ENCODE measurements at places on chromosomes 12 and 14. TPM values are rescaled to one million over a fixed set of nuclear protein-coding genes. Genes with fewer than 3 reads are reported as not detected.

The AKAP6 gene
- 3.9 TPM for total RNA-seq

The CLEC4C gene
- total RNA-seq = not detected

GRCh38 chr14:104603711-104604401 lies 716 bp downstream of the TMEM179 start:
- no peak for DNase-seq

The BDKRB2 gene
- total RNA-seq = 105 TPM

DNA sequence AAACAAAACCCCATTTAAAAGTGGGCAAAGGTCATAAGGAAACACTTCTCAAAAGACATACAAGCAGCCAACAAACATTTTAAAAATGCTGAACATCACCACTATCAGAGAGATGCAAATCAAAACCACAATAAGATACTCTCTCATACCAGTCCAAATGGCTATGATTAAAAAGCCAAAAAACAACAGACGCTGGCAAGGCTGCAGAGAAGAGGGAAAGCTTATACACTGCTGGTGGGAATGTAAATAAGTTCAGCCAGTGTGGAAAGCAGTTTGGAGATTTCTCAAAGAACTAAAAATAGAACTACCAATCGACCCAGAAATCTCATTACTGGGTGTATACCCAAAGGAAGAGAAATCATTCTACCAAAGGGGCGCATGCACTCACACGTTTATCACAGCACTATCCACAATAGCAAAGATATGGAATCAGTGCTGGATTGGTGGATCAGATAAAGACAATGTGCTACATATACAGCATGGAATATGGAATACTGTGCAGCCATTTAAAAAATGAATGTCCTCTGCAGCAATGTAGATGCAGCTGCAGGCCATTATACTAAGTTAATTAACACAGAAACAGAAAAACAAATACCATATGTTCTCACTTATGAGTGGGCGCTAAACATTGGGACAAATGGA lies 102.1 kb upstream of the DAAM1 start:
- DNase-seq = peak; percentile 48

DNA sequence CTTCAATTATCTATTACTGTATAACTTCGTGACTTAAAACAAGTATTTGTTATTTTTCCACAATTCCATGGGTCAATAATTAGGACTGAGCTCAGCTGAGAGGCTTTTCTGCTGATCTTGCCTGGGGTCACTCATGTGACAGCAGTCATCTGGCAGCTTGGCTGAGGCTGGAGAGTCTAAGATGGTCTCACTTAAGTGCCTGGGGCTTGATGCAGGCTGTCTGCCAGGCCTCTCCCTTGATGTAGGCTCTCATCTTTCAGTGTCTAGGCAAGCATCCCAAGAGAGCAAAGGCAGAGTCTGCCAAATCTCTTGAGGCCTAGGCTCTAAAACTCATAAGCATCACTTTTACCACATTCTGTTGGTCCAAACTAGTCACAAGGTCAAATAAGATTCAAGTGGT lies 93.2 kb downstream of the NKX2-1 start:
- DNase-seq = no peak

The GPR135 gene
- 6.5 TPM for total RNA-seq

The SLC10A1 gene
- not detected for total RNA-seq

DNA sequence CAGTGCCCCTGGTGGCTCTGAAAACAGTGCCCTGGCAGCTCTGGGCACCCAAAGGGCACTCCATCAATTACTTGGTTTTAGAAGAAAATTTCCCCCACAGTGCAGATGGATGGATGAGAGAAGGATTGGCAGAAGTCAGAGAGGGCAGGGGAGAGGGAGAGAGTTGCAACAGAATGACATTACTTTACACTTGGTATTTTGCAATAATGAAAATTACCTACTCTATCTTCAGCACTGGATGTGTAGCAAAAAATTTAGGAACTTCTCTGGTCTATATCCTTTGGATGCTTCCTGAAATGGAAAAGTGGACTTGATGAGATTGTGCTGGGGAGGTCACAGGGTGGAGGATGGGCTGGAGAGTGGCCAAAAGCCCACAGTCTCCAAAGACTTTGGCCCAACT lies 193.2 kb downstream of the CHST11 start:
- no peak for DNase-seq

DNA sequence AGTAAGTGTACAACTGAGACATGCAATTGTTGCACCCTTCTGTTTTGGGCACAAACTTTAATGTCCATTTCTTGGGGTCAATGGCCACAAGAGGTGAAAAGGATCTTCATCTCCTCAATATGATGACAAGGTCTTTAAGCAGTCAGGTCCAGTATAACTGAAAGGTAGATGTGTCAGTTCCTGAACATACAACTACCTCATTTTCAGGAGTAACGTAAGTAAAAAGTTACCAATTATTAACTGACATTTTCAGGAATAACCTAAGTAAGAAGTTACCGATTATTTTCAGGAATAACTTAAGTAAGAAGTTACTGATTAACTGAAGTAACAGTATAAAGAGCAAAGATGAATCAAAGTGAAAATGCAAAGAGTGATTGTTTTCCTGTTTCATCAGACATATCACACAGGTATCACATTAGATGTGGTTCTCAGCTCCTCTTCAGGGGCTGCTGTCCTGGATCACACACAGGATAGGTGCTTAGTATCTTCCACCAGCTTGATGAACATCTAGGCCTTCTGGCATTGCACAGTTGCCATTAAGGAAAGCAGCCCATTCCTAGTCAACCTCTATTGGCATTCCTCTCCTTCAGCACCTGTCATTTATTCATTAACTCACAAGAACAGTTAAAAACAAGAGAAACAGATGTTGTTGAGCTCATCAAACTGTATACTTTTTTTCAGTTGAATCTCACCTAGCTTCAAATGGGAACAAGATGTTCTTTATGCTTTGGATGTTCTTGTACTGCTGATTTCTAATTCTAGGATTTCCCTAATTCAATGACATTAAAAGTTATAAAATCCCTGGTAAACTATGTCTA lies 200.0 kb downstream of the FOXG1 start:
- DNase-seq = no peak

The DPF3 gene
- total RNA-seq = 10.4 TPM

GRCh38 chr12:110766311-110767154 lies 23.8 kb upstream of the PPP1CC start:
- DNase-seq = no peak

GRCh38 chr14:106831322-106831720 lies 1304.9 kb downstream of the TMEM121 start:
- DNase-seq = no peak

- no peak for DNase-seq
Observed at GRCh38 chr12:58139894-58140293, 198.5 kb downstream of the ATP23 start.

DNA sequence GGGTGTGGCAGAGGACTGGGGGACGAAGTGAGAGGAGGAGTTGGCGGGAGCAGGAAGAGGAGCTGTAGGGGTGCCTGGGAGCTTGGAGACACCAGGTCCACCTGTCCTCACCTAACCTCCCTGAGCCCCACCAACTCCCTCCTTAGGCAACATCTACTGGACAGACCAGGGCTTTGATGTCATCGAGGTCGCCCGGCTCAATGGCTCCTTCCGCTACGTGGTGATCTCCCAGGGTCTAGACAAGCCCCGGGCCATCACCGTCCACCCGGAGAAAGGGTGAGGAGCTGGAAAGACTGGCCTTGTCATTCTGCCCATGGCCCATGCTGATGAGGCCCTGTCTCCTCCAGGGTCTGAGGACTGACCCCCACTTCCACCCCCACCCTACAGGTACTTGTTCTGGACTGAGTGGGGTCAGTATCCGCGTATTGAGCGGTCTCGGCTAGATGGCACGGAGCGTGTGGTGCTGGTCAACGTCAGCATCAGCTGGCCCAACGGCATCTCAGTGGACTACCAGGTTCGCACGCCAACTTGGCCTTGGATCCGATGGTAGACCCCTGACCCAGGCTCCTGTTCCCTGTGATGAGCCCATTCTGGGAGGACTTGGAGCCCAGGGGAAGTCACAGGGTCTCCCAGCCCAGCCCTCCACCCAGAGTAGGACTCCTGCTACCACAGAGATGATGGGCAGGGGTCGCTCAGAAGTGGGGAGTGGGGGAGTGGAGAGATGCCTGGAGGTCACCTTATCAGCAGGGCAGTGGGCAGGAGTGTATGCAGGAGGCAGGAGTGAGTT lies 32.5 kb upstream of the NXPH4 start:
- DNase-seq = no peak

The PTHLH gene
- 1.3 TPM for total RNA-seq

The MYRFL gene
- total RNA-seq = not detected

- DNase-seq = no peak
Observed at GRCh38 chr12:129676411-129676810, 227.4 kb downstream of the TMEM132D start.

GRCh38 chr14:46691819-46692218 lies 40.2 kb upstream of the RPL10L start:
- DNase-seq = no peak

GRCh38 chr12:131675126-131676080 lies 35.5 kb upstream of the SFSWAP start:
- no peak for DNase-seq

GRCh38 chr12:123671876-123672275 lies 963 bp downstream of the TCTN2 start:
- DNase-seq = peak; percentile 7

DNA sequence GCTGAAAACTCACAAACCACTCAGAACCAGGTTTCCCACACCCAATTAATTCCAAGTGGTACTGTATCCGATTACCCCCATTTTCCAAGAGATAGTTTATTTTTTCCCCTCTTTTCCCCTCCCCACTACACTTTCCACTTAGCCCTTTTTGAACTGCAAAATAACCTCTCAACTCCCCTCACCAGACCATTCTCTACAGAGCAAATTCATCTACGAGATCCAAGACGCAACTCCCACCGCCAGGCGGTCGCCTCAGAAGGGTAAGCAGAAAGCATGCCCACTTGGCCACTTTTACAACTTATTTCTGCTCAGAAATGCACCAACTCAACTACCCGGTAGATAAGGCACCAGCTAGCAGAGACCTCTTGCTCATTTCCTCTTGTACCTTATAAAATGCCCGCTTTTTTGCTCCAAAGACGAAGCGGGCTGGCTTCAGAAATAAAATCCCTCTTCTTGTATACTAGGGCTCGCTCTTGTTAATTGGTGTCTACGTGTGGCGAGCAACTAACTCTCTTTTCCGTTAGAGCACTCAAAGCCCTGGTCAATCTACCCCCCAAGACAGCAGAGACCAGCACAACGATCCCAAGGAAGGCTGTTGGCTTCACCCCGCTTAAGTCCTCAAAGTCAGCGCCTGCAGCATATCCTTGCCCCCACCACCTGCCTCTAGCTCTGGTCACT lies 910 bp upstream of the SRP54 start:
- no peak for DNase-seq

The CDC42BPB gene
- 122 TPM for total RNA-seq

GRCh38 chr12:54273981-54274380 lies 5.9 kb downstream of the CBX5 start:
- DNase-seq = no peak

GRCh38 chr14:58238252-58239243 lies 6.1 kb upstream of the PSMA3 start:
- peak; percentile 46 for DNase-seq

DNA sequence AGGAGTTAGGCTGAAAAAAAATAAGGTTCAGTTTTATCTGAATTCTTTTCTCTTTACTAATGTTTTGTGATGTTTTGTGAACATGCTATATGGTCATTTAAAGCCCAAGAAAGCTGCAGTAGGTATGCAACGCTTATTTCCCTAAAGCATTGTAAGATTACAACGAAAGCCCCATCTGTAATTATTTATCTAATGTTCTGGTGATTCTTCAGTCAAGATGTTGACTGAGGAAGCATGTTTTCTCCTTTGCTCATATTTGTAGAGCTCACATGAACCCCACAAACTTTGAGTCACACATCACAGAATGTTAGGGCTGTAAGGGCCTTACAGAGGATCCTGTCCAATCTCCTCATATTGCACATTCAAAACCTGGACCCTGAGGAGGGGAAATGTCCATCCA lies 3.2 kb upstream of the TUBA1C start:
- DNase-seq = peak; percentile 20

The TAS2R30 gene
- total RNA-seq = 9.1 TPM

- DNase-seq = peak; percentile 17
Observed at GRCh38 chr12:131132118-131132892, 178.6 kb downstream of the ADGRD1 start.

- DNase-seq = peak; percentile 78
Observed at GRCh38 chr14:71720978-71721624, 211.1 kb upstream of the RGS6 start.
